Daoy (cell line): ENCODE measurements at places on chromosomes 4 and X. TPM values are rescaled to one million over a fixed set of nuclear protein-coding genes. Genes with fewer than 3 reads are reported as not detected.

MAGEA8 gene
- total RNA-seq, result not detected in 2 replicates

DIPK2B gene
- not detected in 2 replicates for total RNA-seq

WDR44 gene
- 10.1 and 12.4 TPM in 2 replicates for total RNA-seq

FAM90A26 gene
- total RNA-seq, result not detected in 2 replicates

PNCK gene
- total RNA-seq, result not detected in 2 replicates

HS6ST2 gene
- 10.1 and 12.9 TPM in 2 replicates for total RNA-seq

MORC4 gene
- 9.9 and 15.5 TPM in 2 replicates for total RNA-seq

UGT8 gene
- 6.3 and 13.0 TPM in 2 replicates for total RNA-seq

DUSP21 gene
- not detected in 2 replicates for total RNA-seq

CPLX1 gene
- not detected in 2 replicates for total RNA-seq

VCX3A gene
- total RNA-seq, result 1.4 TPM in 1 of 2 replicates, not detected in the other

SSX2 gene
- not detected in 2 replicates for total RNA-seq

P2RY4 gene
- not detected in 2 replicates for total RNA-seq

CT45A5 gene
- 10.4 and 11.1 TPM in 2 replicates for total RNA-seq

CT47B1 gene
- not detected in 2 replicates for total RNA-seq

STK26 gene
- total RNA-seq, result 46.1 and 52.3 TPM in 2 replicates

ATP1B4 gene
- not detected in 2 replicates for total RNA-seq

SLC6A14 gene
- not detected in 2 replicates for total RNA-seq

CYTL1 gene
- total RNA-seq, result 15.8 and 22.1 TPM in 2 replicates

NIPAL1 gene
- 0.54 and 3.0 TPM in 2 replicates for total RNA-seq

CENPVL2 gene
- 0.34 and 1.2 TPM in 2 replicates for total RNA-seq

KLB gene
- not detected in 2 replicates for total RNA-seq

HPGDS gene
- not detected in 2 replicates for total RNA-seq

ARX gene
- total RNA-seq, result not detected in 2 replicates

SH3D19 gene
- total RNA-seq, result 5.3 and 5.8 TPM in 2 replicates

GPR173 gene
- 0.24 and 1.2 TPM in 2 replicates for total RNA-seq

MAGEA3 gene
- total RNA-seq, result 116 and 128 TPM in 2 replicates

ALB gene
- total RNA-seq, result not detected in 2 replicates

FABP2 gene
- total RNA-seq, result not detected in 2 replicates

RS1 gene
- not detected in 2 replicates for total RNA-seq

RWDD4 gene
- 17.5 and 19.2 TPM in 2 replicates for total RNA-seq

RPGR gene
- total RNA-seq, result 15.6 and 18.9 TPM in 2 replicates

SRP72 gene
- total RNA-seq, result 41.2 and 44.5 TPM in 2 replicates

L1CAM gene
- 7.4 and 8.3 TPM in 2 replicates for total RNA-seq

GCNA gene
- 0.03 and 0.29 TPM in 2 replicates for total RNA-seq

KCNIP4 gene
- total RNA-seq, result not detected in 2 replicates

CYSLTR1 gene
- not detected in 2 replicates for total RNA-seq

GPR143 gene
- 2.6 and 3.9 TPM in 2 replicates for total RNA-seq

CAMK2D gene
- 7.9 and 9.3 TPM in 2 replicates for total RNA-seq

CFAP99 gene
- total RNA-seq, result not detected in 2 replicates

CLIC2 gene
- total RNA-seq, result 4.4 and 11.5 TPM in 2 replicates

GPRIN3 gene
- total RNA-seq, result 0.03 TPM in 1 of 2 replicates, not detected in the other

PCDH19 gene
- total RNA-seq, result 0.06 TPM in 1 of 2 replicates, not detected in the other

CFAP47 gene
- total RNA-seq, result 0.06 and 0.17 TPM in 2 replicates

TMSB15C gene
- 2.0 and 4.9 TPM in 2 replicates for total RNA-seq

JADE3 gene
- 9.7 and 15.8 TPM in 2 replicates for total RNA-seq

AKAP14 gene
- not detected in 2 replicates for total RNA-seq

MAP3K15 gene
- total RNA-seq, result 0.36 and 0.57 TPM in 2 replicates

SLC26A1 gene
- 0.57 TPM in 1 of 2 replicates, not detected in the other for total RNA-seq
